ENCODE measurements at places on chromosomes 5 and 9. TPM values are rescaled to one million over a fixed set of nuclear protein-coding genes. Genes with fewer than 3 reads are reported as not detected.

The ADCY2 gene
- total RNA-seq: not detected

The PCDHGA12 gene
- total RNA-seq: not detected

The NR2F1-AS1 gene
- total RNA-seq: not detected

The ZNF879 gene
- 0.87 TPM for total RNA-seq

The ELL2 gene
- total RNA-seq: 0.17 TPM

The ACTBL2 gene
- total RNA-seq: 1.0 TPM

- DNase-seq: no peak
Measured at GRCh38 chr5:174745590-174746103, 21.3 kb downstream of the MSX2 start.

DNA sequence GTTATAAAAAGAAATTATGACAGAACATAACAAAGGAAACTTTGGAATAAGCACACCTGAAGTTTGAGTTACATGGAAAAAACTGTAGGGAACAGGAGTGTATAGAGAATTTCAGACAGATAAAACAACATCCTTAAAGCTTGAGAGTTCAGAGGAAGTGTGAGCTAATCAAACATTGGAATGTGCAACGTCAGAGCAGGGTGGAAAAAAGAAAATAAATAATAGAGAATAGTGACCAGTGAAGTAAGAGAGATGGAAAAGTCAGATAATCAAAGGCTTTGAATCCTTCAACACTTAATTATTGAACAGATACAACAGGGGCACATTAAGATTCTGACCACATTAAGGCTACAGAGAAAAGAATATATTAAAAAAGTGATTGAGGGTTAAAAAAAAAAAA, 128.5 kb upstream of the CDH10 start:
- peak; percentile 67 for DNase-seq

- peak; percentile 94 for DNase-seq
Measured at GRCh38 chr5:16539169-16539666, 73.6 kb upstream of the ZNF622 start.

DNA sequence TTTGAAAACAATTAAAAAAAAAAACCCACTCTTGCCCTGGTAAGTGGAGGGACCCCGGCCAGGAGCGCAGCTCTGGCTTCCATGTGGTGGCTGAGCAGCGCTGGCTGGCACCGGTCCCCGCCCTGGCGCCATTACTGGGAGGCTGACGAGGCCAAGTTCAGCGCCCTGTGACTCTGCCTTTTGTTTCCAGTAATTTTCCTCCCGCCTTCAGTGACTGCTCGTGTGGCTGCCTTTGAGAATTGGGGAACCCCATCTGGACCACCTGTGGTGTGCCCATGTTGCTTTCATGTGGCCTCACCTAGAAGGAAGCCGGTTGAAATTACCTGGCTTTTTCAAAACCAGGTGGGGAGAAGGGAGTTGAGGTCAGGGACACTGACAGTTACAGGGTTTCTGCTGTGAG, 136.1 kb downstream of the GAPVD1 start:
- DNase-seq: no peak

DNA sequence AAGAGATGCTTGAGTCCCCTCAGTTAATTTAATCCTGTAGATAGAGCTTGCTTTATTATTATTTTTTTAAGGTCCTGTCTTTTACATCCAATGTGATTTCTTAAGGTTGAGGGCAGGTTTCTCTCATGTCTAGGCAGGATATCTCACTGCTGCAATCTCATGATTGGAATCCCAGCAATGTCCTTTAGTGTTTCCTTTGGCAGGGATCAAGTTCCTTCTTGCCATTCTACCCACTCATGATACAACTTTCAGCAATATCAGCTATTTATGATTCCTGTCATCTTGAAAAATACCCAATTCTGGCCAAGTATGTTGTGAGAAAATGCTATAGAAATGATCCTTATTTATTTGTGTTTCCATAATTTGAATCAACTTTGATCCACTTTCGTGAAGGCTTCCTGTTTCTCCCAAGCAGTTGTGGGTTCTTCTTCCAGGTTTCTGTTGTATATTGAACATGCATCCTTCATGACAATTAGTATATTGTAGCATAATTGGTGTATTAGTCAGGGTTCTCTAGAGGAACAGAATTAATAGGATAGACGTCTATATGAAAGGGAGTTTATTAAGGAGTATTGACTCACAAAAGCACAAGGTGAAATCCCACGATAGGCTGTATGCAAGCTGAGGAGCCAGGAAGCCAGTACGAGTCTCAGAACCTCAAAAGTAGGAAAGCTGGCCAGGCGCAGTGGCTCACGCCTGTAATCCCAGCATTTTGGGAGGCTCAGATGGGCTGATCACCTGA, 18.4 kb upstream of the VPS13A start:
- no peak for DNase-seq

- peak; percentile 41 for DNase-seq
Measured at GRCh38 chr9:133356391-133357091, at the start of the genes SURF1 and SURF2. SURF1 (minus strand) TSS chr9:133356487; CDS start chr9:133356453, 34 bp downstream. SURF2 (plus strand) TSS chr9:133356550; CDS start chr9:133356593, 43 bp downstream.

All from Caki2 (cell line).